ENCODE measurements at places on chromosomes 13 and 19.

DNA sequence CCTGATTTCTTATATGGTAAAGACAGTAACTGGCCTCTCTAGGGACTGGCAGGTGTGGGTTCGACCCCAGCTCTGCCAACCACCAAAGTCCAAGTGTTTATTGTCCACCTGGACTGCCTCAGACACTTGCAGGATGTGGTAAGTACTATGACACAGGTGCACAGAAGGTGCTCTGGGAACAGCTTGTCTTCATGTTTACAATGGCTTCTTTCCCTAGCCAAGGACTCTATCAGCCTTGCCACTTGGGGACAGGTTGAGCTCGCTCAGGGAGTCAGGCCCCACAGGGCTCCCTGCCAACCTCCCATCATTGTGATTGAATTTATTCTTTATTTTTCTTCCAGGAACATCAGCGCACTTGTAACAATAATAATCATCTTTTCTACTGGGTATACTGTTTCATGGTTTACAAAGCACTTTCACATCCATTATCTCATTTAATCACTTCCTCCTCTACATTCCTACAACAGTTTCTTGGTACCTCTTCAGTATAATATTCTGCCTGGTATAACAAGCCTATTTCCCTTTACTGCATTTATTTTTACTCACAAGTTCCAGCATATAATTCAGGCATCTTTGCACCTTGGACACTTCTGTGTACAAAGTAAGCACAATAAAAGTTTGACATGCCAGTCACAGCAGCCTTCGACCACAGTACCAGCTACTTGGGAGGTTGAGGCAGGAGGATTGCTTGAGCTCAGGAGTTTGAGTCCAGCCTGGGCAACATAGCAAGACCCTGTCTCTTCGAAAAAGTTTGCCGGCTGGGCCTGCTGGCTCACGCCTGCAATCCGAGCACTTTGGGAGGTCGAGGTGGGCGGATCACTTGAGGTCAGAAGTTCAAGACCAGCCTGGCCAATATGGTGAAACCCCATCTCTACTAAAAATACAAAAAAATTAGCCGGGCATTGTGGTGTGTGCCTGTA lies 24.2 kb upstream of the GATAD2A start:
- DNase-seq = no peak

- no peak for DNase-seq
Observed at GRCh38 chr13:24654741-24655140, 25.5 kb upstream of the ATP12A start.

GRCh38 chr13:40407567-40407966 lies 258.9 kb downstream of the FOXO1 start:
- no peak for DNase-seq

DNA sequence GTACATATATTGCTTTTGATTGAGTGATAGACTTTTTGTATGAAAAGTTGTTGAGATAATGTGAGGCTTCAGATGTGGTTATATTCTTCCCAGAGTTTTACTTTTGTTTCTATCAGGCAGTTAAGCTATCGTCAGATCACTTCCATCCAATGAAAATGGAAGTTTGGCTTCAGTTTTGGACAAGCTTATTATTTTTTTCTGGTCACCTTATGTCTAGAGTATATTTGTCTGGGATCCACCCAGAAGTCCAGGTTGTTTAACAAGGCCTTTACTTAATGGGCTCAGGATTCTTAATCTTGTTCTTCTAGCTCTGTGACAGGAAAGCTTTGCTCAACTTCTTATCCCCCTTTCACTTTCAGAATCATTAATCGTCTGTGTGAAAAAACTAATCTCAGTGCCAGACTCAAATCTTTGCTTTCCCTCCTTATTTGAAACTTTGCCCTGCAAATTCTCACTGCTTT lies 150.9 kb downstream of the PDS5B start:
- DNase-seq = no peak

DNA sequence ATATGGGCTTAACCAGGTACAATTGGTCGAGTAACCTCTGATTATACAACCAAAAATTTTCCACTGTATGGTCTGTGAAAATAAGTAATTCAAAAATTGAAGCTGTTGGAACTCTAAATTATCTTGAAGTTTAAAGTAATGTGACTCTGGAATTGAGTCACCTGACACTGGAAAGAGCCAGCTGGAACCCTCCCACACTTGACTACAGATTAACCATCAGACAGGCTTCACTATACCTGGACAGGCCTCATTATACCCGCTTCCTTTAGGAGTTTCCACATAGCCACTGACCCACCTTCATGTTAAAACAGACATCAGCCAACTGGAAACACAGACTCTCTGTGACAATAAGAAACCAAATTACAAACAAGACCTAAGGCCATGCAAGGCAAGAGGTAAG lies 1.3 kb downstream of the ZNF433 start:
- DNase-seq = no peak

GRCh38 chr19:10612499-10613119 lies 12.7 kb upstream of the SLC44A2 start:
- DNase-seq = no peak

GRCh38 chr19:55384131-55384919 lies at the start of gene TMEM238:
Gene TMEM238, minus strand, starts transcription at chr19:55384292. Its CDS starts 33 bp downstream, at chr19:55384259.
- no peak for DNase-seq

GRCh38 chr13:20658451-20659040 lies 45.0 kb upstream of the IL17D start:
- DNase-seq = no peak

DNA sequence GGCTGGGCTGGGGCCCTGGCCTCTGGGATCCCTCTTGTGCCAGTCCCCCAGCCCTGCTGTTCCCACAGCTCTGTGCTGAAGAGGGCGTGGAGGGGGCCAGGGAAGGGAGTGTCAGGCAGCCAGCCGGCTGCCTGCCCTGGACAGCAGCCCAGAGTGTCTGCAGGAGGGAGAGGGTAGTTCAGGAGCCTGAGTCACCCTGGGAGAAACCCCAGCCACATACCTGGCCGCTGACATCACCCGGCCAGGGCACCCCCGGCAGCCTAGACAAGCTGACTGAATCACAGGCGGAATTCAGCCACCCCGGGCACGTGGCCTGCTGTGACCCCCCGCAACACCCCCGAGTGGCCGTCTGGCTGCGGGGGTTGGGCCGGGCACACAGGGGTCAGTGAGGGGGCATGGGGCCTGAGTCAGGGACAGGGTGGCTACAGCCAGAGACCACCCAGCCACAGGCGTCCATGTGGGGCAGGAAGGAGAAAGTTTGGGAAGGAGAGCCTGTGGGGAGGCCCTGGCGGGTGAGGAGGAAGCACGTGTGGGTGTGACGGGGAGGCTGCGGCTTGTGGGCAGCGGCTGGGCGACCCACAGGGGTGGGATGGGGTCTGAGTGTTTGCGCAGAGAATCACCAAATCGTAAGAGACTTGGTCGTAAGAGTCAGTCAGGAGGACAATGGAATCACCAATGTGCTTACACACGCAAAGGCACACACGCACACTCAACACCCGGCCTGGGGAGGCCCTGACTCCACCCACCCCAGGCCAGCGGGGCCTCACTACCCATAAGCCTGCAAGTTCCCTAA lies 11.9 kb upstream of the FOSB start:
- peak; percentile 39 for DNase-seq

GRCh38 chr13:84129966-84130365 lies 247.7 kb upstream of the SLITRK1 start:
- DNase-seq = no peak

- no peak for DNase-seq
Observed at GRCh38 chr13:93788456-93788855, 561.8 kb downstream of the GPC6 start.

GRCh38 chr13:112699322-112699918 lies 9.6 kb downstream of the ATP11A start:
- DNase-seq = no peak

DNA sequence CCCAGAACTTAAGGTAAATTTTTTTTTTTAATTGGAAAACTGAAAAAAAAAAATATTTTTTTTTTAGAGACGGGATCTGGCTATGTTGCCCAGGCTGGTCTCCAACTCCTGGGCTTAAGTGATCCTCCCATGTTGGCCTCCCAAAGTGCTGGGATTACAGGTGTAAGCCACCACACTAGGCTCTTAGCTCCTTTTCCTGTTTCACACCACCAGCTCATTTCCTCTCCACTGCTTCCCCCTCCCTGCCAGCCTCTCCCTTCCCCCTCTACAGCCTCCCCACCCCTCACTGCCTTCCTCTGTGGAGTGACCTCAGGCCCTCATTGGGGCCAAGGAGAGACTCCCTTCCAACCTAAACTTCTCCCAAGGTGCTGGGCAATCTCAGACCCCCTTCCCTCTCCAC lies 4.2 kb upstream of the GIPR start:
- no peak for DNase-seq

DNA sequence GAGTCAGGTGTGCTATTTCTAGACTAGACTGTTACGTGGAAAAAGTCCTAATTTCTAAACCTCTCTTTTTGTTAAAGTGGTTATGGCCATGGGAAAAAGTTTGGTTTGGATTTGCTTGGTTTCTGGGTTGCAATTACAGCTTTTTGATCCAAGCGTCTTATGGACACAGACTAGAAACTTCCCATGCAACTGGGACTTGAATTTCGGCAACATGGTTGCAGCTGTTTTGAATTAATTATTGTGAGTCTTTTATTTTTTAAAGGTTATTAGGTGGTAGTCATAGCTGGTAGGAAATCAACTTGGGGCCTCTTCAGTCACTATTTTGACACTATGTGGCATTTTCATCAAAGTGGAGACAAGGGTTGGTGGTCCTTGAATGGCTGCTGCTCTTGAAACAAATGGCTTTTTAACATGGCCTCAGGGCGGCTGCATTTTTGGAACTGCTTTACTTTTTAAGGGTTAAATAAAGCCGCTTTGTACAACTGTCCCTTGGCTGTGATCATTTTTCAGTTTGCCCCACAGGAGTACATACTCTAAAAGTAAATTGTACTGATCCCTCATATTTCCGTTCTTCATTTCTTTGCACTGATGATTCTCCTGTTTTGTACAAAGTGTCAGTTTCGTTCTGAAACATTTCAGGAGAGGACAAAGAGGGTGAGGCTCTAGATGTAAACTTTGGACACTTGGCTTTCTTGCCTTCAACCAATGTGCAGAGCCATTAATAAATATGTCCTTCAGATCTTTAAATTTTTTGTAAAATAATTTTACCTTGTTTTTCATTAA lies 15.9 kb downstream of the HNRNPM start:
- no peak for DNase-seq

DNA sequence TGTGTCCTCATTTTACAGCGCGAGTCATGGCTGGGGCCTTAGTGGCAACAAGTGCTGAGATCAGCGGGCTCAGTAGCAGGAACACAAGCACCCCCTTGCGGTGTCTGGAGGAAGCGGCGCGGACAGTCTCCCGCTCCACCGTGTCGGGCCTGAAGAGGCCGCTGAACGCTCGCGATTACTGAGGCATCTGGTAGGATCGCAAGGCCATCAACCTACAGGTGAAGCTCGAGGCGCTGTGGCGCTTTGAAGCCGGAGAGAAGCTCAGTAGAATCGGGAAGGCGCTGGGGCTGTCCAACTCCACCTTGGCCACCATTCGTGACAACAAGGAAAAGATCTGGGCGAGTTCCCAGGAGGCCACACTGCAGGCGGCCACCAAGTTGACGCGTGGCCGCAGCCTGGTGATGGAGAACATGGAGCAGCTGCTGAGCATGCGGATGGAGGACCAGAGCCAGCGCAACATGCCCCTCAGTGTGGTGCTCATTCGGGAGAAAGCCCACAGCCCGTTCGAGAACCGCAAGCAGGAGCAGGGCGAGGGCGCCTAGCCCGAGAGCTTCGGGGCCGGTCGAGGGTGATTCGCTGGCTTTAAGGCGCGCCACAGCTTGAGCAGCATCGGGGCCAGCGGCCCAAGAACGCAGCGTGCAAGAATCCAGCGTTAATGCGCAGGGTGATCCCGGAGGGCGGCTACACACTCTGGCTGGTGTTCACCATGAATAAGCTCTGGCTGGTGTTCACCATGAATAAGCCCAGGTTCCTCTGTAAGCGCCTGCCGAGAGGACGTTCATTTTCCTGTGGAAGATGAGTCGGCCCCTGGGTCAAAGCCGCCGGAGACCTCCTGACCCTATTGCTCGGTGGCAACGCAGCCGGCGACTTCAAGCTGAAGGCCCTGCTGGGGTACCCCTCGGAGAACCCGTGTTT lies 8.3 kb upstream of the MZF1 start:
- peak; percentile 95 for DNase-seq

DNA sequence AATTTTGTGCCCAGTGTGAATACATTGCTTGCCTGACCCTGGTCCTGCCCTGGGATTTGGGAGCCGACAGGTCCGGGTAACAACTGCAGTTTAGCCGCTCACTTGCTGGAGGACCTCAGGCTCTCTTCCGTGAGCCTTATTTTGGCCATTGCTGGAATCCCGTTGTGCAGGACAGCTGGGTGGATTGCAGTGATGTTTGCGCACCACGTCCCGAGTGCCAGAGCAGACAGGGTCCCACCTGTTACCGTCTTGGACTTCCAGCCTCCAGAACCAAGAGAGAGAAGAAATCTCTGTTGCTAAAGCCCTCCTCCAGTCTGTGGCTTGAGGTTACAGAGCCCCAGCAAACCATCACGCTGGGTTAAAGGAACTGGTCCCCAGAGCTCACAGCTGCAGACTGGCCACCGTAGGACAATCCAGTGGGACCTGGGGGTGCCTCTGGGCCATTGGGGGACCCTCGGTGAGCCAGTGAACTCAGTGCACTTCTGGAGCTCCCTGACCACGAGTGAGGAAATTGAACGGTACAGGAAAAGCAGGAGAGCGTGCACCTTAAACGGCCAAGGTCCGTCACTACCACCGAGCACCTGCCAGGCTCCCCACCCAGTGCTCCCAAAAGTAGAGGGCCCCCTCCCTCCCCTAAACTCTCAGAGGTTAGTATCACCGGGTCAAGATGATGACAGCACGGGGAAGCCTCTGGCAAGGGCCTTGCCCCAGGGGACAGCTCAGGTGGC lies 92.9 kb downstream of the GNG7 start:
- no peak for DNase-seq

DNA sequence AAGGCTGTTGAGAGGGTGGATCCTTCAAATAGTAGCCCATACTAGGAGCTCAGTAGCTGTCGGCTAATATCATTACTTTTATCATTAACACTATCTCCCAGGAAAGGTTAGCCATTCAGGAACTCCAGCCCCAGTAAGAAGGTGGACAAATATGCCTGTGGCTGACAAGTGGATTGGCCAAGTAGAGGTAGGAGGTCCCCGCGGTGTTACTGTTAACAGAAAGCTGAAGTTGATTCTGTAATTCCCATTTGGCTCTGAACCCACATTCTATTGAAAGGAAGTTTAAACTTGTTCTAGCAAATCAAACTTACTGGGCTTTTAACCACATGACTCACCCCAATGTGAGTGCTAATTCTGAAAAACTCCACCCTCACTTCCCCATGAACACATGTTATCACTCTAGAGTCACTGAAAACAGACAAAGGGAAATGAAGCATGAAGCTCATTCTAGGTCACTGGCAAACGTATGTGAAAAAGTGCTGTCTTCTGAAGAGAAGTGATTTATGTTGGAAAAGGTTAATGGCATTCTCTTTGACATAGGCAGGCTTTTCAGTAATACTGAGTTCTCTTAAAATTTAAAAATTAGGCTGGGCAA lies 273.5 kb downstream of the FGF14 start:
- no peak for DNase-seq

- no peak for DNase-seq
Observed at GRCh38 chr13:102839462-102839861, 6.4 kb upstream of the ERCC5 start.

- DNase-seq = no peak
Observed at GRCh38 chr19:18185538-18185937, 7.5 kb upstream of the MPV17L2 start.

All from stimulated activated CD4-positive, alpha-beta T cell treated with anti-CD3 and anti-CD28 coated beads, Interleukin-2, amount 100 ng/mL, for 48 hours (primary cell).